ENCODE measurements at places on chromosomes 7 and 10.

DNA sequence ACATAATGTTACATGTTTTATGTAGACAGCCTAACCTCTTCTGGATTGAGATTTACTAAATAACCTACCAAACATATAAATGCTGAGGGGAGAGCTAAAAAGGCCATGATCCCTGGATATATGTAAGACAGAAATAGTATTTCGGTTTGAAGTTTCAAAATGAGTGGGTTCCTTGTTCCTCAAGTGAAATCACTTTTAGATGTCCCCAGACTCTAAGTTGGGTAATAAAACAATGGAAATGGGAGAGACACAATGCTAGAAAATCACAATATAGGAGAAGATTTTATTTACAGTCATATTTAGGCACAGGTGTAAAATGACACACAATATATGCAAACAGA lies 56.5 kb downstream of the SHTN1 start:
- DNase-seq: no peak

GRCh38 chr10:21732067-21732772 lies 198.2 kb downstream of the MLLT10 start:
- peak; percentile 90 for DNase-seq

- DNase-seq: no peak
Observed at GRCh38 chr7:2350861-2351260, 3.8 kb upstream of the EIF3B start.

GRCh38 chr7:111038185-111038584 lies 52.7 kb upstream of the LRRN3 start:
- no peak for DNase-seq

- no peak for DNase-seq
Observed at GRCh38 chr10:17476073-17476472, 21.7 kb upstream of the ST8SIA6 start.

- no peak for DNase-seq
Observed at GRCh38 chr7:34662058-34662708, 4.2 kb downstream of the NPSR1 start.

DNA sequence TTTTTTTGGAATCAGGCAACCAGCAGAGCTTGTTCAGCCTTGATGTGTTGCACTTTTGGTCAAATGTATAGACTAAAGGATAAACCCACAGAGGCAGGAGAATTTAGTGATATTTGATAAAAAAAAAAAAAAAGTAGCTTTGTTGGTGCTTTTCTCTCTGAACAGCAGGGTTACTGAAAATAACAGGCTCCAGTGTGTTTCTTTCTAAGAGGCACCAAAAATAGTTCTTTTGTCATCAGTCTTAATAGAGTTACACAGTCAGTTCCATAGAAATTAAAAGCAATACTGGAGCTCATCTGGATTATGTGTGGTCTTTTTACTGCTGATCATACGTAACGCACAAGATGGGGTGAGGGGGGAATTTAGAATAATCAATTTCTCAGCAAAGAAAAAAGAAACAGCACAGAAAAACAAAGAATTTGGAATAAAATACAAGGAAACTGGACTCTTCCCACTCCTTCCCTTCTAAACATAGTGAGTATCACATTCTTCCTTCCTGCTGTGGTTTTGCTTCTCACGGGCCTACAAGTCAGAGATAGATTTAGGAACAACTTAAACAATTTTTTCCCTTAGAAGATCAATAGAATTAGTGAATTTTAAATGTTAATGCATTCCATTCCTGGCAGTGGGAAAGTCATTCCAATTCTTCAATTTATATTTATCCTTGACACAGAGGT lies 178.8 kb upstream of the AKR1E2 start:
- no peak for DNase-seq

GRCh38 chr7:30406664-30407425 lies 71.7 kb downstream of the NOD1 start:
- no peak for DNase-seq

- DNase-seq: no peak
Observed at GRCh38 chr7:90239050-90239449, 5.9 kb upstream of the CFAP69 start.

DNA sequence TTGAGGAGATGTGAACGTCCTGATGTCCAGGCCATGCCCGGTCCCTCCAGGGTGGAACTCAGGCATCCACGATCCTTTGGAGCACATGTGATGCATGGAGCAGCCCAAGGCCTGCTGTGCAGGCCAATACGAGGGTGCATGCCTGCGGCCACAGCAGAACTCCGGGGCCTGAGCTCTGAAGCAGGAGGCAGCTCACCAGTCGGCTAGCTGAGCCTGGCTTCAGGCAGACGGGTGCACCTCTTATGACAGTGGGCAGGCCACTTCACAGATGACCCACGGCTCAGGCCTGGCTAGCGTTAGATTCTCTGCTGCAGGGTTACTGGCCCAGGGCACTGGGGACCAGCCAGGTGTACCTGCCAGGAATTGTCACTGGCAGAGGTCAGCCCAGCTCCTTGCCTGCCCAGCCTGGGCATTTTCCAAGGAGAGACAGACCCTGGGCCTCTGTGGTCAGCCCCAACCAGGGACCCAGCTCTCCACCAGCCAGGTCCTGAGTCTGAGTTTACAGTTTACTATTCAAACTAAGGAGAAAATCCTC lies 29.6 kb upstream of the INPP5A start:
- DNase-seq: no peak

DNA sequence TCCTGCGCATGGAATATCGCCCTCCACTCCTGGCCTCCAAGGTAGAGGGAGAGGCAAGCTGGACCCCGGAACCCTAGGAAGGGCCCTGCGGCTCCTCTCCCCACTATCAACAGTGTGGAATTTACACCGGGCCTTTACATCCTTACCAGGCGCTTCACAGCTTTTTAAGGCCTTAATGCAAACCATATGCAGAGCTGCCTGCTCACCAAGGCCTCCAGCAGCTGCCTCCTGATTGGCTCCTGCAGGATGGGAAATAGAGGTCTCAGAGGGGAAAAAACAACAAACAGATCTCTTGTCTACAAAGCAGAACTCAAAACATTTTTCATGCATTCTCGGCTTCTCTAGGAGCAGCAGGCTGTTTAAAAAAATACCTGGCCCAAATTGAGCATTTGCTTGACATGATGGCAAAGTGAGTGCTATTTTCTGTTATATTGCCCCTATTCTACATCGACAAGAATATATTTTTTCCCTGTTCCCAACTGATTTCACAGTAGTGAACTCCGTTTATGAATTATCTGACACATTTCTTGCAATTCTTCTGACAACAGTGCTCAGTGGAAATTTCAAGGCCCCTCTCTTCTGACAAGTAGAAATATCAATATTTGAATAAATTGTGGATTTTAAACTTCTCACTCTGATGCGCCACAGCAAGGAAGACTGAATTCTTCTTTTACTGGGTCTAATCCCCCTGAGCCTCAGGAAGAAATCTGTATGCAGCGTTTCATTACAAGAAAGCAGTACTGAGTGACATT lies 51.7 kb downstream of the EBF3 start:
- DNase-seq: peak; percentile 37

DNA sequence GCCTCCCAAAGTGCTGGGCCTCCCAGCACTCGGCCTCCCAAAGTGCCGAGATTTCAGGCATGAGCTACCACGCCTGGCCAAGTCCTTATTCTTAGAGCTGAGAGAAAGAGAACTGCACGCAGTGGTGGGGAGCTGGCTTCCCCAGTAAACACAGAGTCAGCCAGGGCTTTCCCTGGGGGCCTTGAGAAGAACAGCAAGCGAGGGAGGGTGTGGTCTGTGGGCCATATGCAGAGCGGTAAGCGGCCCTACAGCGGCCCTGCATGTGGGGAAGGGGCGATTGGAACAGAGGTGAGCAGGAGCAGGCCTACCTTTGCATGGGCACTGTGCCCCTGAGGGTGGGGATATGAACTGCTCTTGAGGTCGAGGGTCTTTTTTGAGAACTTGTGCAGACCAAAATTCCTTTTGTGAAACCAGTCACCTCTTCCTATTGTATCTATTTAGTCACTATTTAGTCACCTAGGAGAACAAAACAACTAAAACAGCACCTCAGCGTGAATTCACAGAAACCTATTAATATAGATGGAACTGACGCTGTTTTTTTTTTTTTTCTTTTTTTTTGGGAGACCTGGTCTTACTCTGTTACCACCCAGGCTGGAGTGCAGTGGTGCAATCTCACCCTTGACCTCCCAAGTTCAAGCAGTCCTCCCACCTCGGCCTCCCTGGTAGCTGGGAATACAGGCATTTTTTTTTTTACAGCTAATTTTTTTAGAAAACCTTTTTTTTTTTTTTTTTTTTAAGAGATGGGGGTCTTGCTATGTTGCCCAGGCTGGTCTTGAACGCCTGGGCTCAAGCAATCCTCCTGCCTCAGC lies 36.9 kb upstream of the SH2D4B start:
- DNase-seq: peak; percentile 69

GRCh38 chr7:124443762-124444161 lies 321.8 kb downstream of the GPR37 start:
- DNase-seq: no peak

DNA sequence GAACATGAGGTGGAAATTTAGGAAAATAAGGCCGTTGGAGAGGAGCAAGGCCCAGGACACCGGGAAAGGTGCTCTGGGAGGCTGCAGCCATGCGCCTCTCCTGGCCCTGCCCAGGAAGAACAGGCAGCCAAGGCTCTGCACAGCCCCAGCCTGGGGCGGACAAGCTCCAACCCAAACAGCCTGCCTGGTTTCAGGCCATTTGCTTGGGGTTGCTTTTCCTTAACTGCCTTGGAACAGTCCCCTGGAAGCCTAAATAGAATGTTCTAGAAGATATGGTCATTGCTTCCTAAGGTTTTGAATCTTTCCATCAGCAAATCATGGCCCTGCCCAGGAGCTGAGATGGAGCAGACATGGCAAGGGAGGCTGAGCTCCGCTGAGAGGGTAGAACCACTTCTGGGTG lies 11.0 kb downstream of the VSTM4 start:
- DNase-seq: no peak

GRCh38 chr10:88991161-88991898 lies 732 bp downstream of the FAS start:
- DNase-seq: peak; percentile 75

DNA sequence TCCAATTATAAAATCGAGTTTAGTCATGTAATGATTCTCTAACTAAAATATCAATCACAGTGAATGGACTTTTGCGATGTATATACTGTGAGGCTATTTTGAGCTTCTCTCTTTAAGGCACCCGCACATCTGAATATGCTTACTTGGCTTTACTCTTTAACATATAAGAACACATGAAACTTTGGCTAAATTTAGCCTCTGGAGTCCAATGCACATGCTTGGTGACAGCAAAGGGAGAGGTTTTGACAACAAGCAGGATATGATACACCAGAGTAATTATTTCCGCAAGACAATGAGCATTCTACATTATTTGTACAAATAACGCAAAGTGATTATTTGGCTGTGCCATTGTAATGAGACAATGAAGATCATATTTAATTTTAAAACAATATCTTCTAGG lies 72.4 kb downstream of the ARID5B start:
- DNase-seq: peak; percentile 57

- no peak for DNase-seq
Observed at GRCh38 chr7:44222074-44222473, 21.3 kb downstream of the YKT6 start.

GRCh38 chr7:5589819-5590595 lies 166.4 kb upstream of the TNRC18 start:
- no peak for DNase-seq

DNA sequence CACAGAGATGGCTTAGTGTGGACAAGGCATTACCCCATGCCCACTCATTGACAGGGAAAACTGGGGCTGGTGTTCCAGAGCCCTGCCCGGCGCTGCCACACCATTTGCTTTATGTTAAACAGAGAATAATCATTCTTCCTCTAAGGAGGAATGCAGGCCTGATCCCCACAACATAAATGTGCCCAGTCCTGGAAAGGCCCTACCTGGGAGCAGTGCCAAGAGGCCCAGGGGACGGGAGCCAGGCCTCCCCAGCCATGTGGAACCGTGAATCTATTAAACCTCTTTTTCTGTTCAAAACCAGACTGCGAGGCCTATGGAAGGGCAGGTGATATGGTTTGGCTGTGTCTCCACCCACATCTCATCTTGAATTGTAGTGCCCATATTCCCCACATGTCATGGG lies 264.1 kb downstream of the GRID1 start:
- DNase-seq: no peak

- DNase-seq: no peak
Observed at GRCh38 chr7:116170180-116170579, 40.2 kb upstream of the TES start.

- no peak for DNase-seq
Observed at GRCh38 chr10:97259119-97259518, 33.3 kb downstream of the ARHGAP19 start.

DNA sequence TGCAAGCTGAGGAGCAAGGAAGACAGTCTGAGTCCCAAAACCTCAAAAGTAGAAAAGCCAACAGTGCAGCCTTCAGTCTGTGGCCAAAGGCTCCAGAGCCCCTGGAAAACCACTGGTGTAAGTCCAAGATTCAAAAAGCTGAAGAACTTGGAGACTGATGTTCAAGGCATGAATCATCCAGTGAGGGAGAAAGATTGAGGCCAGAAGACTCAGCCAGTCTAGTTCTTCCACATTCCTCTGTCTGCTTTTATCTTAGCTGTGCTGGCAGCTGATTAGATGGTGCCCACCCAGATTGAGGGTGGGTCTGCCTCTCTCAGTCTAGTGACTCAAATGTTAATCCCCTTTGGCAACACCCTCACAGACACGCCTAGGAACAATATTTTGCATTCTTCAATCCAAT lies 20.1 kb upstream of the MDFIC start:
- peak; percentile 42 for DNase-seq

DNA sequence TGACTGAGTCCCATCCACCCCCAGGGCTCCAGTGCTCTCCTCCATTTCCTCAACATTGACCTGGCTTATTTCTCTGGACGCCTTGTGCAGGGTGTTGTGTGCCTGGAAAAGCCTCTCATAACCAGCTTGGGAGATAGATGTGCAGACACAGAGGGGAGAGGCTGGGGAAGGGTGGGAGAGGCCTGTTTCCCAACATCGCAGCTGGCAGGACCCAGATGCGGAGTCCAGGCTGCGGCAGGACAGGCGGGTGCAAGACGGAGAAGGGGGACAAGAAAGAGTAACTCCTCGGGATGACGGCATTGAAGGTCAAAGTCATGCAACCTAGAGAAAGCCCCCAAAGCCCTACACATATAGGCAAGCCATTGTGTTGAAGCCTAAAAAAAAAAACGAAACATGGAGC lies 54.1 kb upstream of the ANTXRL start:
- DNase-seq: no peak

- no peak for DNase-seq
Observed at GRCh38 chr7:2982831-2983230, 60.8 kb downstream of the CARD11 start.

GRCh38 chr10:86693275-86693674 lies 25.0 kb downstream of the LDB3 start:
- DNase-seq: no peak
